ENCODE measurements at places on chromosomes 1 and 21.

DNA sequence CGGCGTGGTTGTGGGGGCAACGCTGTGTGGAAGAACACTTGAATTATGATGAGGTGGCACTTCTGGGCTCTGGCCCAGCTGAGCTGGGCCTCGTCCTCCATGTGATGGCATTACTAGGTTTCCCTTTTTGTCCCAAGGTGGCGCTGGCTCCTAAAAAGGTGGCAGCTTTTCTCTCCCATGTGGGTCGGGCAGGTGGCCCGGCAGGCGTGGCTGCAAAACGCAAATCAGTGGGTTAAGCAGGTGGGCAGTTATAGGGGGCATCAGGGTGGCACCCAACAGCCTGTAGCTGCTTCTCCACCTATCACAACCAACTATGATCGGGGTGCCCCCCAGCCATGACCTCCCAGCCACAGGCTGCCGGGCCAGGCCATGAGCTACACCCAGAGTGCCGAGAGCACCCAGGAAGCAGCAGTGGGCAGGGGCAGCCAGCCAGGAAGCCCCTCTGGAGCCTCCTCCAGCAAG lies 59.6 kb downstream of the KCNAB2 start:
- DNase-seq = no peak

DNA sequence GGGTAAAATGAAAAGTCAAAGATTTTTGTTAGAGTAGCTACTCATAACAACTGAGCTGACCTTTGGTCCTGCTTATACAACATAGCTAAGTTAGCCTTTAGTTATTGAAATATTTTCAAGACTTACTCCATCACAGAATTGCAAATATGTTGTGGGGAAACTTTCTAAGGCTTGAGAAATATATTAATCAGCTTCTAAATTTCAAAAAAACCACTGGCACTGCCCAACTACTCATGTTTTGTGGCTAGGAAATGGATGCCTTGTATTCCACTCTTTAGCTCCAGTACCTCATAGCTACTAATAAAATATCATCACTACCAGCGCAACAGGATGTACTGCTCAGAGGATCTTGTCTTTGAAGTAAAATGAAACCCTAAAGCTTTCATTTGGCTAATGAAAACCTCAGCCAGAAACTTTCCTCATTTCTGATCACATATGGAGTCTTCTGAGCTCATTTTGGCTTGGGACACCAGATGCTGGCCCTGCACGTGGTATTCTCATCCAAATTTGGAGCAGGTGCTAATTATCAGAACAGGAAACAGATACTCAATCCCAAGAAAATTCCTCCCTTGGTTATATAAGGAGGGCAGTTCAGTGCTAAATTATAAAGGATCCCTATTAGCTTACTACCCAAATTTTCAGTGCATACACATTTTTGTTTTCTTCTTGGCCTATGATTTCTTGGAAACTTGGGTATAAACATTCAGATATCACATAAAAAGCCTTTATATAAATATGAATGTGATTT lies 690.7 kb downstream of the ADGRL2 start:
- no peak for DNase-seq

- DNase-seq = no peak
Observed at GRCh38 chr1:220544901-220545303, 17.0 kb downstream of the MARK1 start.

GRCh38 chr21:23014021-23014420 lies 2015.8 kb downstream of the NCAM2 start:
- no peak for DNase-seq

GRCh38 chr1:230163719-230164118 lies 96.7 kb downstream of the GALNT2 start:
- no peak for DNase-seq

- DNase-seq = no peak
Observed at GRCh38 chr1:160459056-160459455, 58.7 kb downstream of the VANGL2 start.

GRCh38 chr1:44946725-44947062 lies 39.7 kb downstream of the EIF2B3 start:
- DNase-seq = no peak

GRCh38 chr1:40684669-40685068 lies 6.8 kb upstream of the NFYC start:
- DNase-seq = peak; percentile 70

- DNase-seq = no peak
Observed at GRCh38 chr1:13646521-13646920, 53.5 kb upstream of the PRDM2 start.

- DNase-seq = no peak
Observed at GRCh38 chr1:76266762-76267161, 192.2 kb downstream of the ST6GALNAC3 start.

GRCh38 chr1:2985067-2985561 lies 36.2 kb upstream of the ACTRT2 start:
- DNase-seq = no peak

DNA sequence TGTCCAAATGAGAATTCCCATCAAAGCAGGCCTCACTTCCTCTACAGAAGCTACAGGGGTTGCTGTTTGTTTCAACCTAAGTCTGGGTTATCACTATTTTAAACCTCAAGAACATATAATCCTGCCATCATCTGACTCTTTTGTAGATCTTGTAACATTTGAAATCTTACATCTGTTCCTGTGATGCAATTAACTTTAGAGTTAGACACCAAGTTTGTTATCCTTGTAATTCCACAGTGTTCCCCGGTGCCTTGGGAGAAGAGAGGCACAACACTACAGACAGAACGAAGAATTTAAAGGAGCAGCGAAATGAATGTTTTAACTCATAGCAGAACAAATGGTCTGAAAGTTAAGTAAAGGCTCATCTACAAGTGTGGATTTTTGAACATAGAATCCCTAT lies 116.1 kb downstream of the UCHL5 start:
- DNase-seq = no peak
